ENCODE measurements at places on chromosomes 16 and 17. TPM values are rescaled to one million over a fixed set of nuclear protein-coding genes. Genes with fewer than 3 reads are reported as not detected.

CLEC18B gene
- 2.3 TPM for total RNA-seq

CDK5R1 gene
- total RNA-seq: 176 TPM

C16orf54 gene
- 0.69 TPM for total RNA-seq

KRT39 gene
- not detected for total RNA-seq

TBC1D3K gene
- total RNA-seq: not detected

CD300E gene
- total RNA-seq: not detected

TSEN54 gene
- 10.4 TPM for total RNA-seq

MT3 gene
- total RNA-seq: 51.7 TPM

TNK1 gene
- total RNA-seq: 1.4 TPM

HOXB3 gene
- total RNA-seq: not detected

KRTAP1-3 gene
- not detected for total RNA-seq

ATP1B2 gene
- total RNA-seq: 27.5 TPM

GAS7 gene
- total RNA-seq: 94.6 TPM

SLC16A11 gene
- 0.23 TPM for total RNA-seq

TMC7 gene
- total RNA-seq: 5.1 TPM

SLX1B gene
- total RNA-seq: 3.9 TPM

ABCA6 gene
- total RNA-seq: 6.2 TPM

TMEM106A gene
- total RNA-seq: 0.92 TPM

EVI2A gene
- 5.5 TPM for total RNA-seq

MRPL27 gene
- total RNA-seq: 40.8 TPM

RNF157 gene
- 42.2 TPM for total RNA-seq

CCL17 gene
- not detected for total RNA-seq

TXNDC11 gene
- total RNA-seq: 21.9 TPM

MFAP4 gene
- total RNA-seq: 0.92 TPM

TXNL4B gene
- 11.3 TPM for total RNA-seq

SHCBP1 gene
- total RNA-seq: 4.6 TPM

TBC1D3I gene
- not detected for total RNA-seq

EME2 gene
- total RNA-seq: 12.0 TPM

RNF151 gene
- not detected for total RNA-seq

TNFRSF13B gene
- total RNA-seq: not detected

KRT28 gene
- total RNA-seq: not detected

CMTM1 gene
- total RNA-seq: 5.5 TPM

RPL38 gene
- 1,874 TPM for total RNA-seq

PRCD gene
- total RNA-seq: 5.3 TPM

KRT33A gene
- total RNA-seq: not detected
